CD4-positive, alpha-beta memory T cell (primary cell): ENCODE measurements at places on chromosomes 7 and 10. TPM values are rescaled to one million over a fixed set of nuclear protein-coding genes. Genes with fewer than 3 reads are reported as not detected.

DNA sequence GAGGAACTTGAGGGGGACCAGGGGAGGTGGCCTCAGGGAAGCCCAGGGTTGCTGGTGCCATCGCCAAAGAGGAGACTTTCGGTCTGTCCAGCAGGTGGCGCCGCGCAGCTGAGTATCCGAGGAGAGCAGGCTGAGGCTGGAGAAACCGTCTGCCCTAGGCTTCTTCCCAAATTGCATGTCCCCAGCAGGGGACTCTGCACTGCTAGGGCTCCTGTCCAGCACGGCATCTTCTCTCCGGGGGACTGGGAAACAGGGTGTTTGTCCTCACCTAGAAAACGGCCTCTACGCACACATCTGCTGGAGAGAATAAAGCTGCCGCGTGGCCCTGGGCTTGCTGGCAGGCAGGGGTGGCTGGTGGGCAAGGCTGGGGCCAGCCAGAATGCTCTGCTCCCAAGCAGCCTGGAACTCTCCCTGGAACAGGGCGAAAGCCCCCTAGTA is 161.9 kb downstream of the SH2D4B start:
- no peak overlapping the region for H3K27ac ChIP-seq
- H3K27me3 ChIP-seq = no peaks in the 10 kb centered on the region
- no peaks in the 10 kb centered on the region for H3K4me1 ChIP-seq

- H3K4me3 ChIP-seq = no peak overlapping the region
- no peaks in the 10 kb centered on the region for H3K36me3 ChIP-seq
- no peak overlapping the region for H3K27ac ChIP-seq
- H3K4me1 ChIP-seq = no peaks in the 10 kb centered on the region
- H3K27me3 ChIP-seq = no peaks in the 10 kb centered on the region
These were observed 540.7 kb downstream of the MAGI2 start for GRCh38 chr7:78912781-78913180.

- no peaks in the 10 kb centered on the region for H3K27me3 ChIP-seq
- no peak overlapping the region for H3K4me3 ChIP-seq
- no peak overlapping the region for H3K27ac ChIP-seq
- peaks cover 18% of the 10 kb centered on the region for H3K4me1 ChIP-seq
These were observed 43.5 kb downstream of the KMT2C start for GRCh38 chr7:152392254-152392653.

DNA sequence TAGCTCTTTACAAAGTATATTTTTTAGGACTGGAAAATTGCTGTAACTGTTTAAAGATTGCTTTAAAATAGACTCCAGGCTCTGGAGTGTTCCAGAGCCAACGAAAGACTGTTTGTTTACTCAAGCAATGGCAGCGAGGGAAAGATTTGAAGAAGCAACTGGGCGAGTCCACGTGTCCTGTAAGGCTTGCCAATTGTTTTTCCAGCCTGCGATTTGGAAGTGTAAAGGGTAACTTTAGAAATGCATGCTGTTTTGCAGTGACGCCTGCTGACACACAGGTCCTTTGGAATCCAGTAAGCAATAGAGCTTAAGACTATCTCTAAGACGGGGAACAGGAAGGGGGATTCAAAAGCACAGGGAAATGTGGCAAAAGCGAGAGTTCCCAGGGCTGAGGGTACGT is 55.8 kb downstream of the TACC2 start:
- H3K4me3 ChIP-seq = no peak overlapping the region
- H3K27me3 ChIP-seq = no peaks in the 10 kb centered on the region
- no peaks in the 10 kb centered on the region for H3K36me3 ChIP-seq
- H3K4me1 ChIP-seq = no peaks in the 10 kb centered on the region
- no peak overlapping the region for H3K27ac ChIP-seq

DNA sequence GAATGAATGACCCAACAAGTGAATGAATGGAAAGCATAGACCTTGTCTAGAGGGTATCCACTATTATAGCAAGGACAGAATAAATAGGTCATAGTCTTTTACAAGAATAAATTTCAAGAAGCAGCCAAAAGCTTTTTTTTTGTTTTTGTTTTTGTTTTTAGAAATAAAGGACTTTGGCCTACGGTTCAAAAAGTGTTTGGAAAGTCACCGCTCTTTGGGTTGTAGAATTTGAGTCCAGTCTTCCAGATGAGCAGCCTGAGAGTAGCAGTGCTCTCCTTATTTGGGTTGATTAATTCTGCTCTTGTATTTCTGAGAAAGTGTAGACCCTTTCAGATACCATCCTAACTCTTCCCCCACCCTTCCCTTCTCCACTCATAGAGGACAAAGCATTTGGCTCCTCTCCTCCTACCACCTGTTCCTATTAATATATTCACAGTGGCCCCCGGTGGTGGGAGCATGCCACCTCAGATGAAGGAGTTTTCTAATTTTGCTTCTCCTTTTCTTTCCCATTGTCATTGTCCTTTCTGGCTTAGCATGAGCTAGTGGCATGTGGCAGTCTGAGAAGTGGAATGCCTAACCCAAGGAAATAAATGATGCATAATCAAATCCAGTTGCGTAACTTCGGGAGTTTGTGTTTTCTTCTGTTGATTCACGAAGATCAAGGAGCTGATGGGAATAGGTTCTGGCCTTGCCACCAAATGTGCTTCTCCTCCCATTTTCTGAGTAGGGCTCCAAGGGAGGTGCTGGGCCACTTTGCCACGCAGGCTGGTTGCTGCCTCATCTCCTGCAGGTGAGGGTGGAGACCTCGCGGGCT is 114.7 kb downstream of the CHN2 start:
- no peaks in the 10 kb centered on the region for H3K36me3 ChIP-seq
- no peaks in the 10 kb centered on the region for H3K4me1 ChIP-seq
- no peak for DNase-seq
- H3K27me3 ChIP-seq = no peaks in the 10 kb centered on the region
- no peak overlapping the region for H3K27ac ChIP-seq
- no peak overlapping the region for H3K4me3 ChIP-seq

DNA sequence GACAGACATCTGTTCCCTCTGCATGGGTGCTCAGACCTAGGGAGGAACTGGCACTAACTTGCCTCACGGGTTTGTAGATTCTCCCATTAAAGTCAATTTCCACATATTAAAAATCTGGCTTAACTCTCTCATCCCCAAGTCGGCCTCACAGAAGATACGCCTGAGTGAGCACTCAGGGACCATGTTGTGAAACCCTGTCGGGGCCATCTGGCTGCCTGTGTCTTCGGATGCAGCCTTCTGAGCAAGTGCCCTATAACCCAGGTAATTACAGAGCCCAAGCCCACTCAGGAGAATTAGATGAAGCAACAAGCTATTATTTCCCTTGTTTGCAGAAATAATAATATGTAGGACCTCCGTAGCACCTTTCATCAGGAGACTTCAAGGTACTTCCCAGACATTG is 219.3 kb upstream of the GLI3 start:
- no peak for DNase-seq
- no peak overlapping the region for H3K27ac ChIP-seq
- no peaks in the 10 kb centered on the region for H3K27me3 ChIP-seq
- H3K4me3 ChIP-seq = no peak overlapping the region
- H3K4me1 ChIP-seq = no peaks in the 10 kb centered on the region

DNA sequence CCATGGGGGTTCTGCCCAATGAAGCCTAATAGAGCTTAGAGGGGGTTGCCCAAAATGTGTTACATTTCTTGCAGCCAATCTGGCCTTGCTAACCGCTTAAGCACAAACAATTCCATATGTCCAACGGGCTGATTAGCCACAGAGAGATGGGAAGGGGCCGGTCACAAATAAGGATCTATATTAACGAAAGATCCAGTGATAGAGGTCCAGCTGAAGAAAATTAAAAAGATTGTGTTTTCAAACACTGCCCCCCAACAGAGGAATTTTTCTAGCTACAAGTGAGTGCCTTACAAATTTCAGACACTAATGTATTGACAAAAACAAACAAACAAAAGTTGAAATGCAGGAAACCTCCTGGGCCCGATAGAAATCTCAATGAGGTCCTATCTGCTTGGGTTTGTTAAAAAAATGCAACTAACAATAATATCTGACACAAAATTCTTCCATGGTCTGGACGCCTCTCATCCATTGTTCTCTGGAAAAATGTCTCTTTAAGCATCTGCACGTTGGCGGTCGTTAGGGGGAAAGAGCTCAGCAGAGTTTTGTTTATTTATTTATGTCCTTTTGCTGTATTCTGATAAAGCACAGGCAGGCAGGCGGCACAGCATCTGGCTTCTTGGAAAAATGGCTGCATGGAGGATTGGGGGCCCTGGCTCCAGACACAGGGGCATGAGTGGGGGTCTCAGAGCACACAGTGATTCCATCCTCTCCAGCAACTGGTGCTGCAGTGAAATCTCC is 402.0 kb downstream of the RPS24 start:
- H3K27ac ChIP-seq = no peak overlapping the region
- H3K27me3 ChIP-seq = no peaks in the 10 kb centered on the region
- no peak overlapping the region for H3K4me3 ChIP-seq
- DNase-seq = no peak

GRCh38 chr10:48771234-48771633 is 86.6 kb downstream of the WDFY4 start:
- H3K27me3 ChIP-seq = no peaks in the 10 kb centered on the region
- H3K36me3 ChIP-seq = no peaks in the 10 kb centered on the region
- no peak overlapping the region for H3K4me3 ChIP-seq
- DNase-seq = no peak

DNA sequence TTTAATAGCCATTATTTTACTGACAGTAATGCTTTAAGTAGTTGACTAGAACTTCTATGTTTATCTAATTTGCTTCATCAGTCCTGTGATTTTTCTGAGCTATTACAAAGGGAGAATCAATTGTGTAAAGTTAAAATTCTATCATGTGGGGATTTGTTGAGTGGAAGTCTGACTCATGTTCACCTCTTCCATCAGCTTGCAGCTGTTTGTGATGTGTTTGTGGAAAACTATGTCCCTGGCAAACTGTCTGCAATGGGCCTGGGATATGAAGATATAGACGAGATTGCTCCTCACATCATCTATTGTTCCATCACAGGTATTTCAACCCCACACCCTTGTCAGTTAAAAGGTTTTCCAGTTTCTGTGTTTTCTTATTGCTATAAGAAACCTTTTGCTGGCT is 59.9 kb downstream of the SUGCT start:
- no peaks in the 10 kb centered on the region for H3K36me3 ChIP-seq
- no peak overlapping the region for H3K27ac ChIP-seq
- H3K27me3 ChIP-seq = no peaks in the 10 kb centered on the region
- H3K4me1 ChIP-seq = no peaks in the 10 kb centered on the region

GRCh38 chr7:133409966-133410365 is 157.1 kb downstream of the EXOC4 start:
- H3K36me3 ChIP-seq = no peaks in the 10 kb centered on the region
- no peak for DNase-seq
- no peak overlapping the region for H3K4me3 ChIP-seq
- no peak overlapping the region for H3K27ac ChIP-seq
- H3K4me1 ChIP-seq = no peaks in the 10 kb centered on the region
- H3K27me3 ChIP-seq = no peaks in the 10 kb centered on the region

- no peak overlapping the region for H3K4me3 ChIP-seq
- no peaks in the 10 kb centered on the region for H3K36me3 ChIP-seq
- DNase-seq = no peak
- H3K4me1 ChIP-seq = no peaks in the 10 kb centered on the region
- no peaks in the 10 kb centered on the region for H3K27me3 ChIP-seq
These were observed 632.6 kb downstream of the KCNMA1 start for GRCh38 chr10:77004917-77005564.

GRCh38 chr10:121713486-121713885 is 115.2 kb upstream of the FGFR2 start:
- no peaks in the 10 kb centered on the region for H3K4me1 ChIP-seq
- no peaks in the 10 kb centered on the region for H3K27me3 ChIP-seq
- no peak for DNase-seq
- no peak overlapping the region for H3K27ac ChIP-seq

DNA sequence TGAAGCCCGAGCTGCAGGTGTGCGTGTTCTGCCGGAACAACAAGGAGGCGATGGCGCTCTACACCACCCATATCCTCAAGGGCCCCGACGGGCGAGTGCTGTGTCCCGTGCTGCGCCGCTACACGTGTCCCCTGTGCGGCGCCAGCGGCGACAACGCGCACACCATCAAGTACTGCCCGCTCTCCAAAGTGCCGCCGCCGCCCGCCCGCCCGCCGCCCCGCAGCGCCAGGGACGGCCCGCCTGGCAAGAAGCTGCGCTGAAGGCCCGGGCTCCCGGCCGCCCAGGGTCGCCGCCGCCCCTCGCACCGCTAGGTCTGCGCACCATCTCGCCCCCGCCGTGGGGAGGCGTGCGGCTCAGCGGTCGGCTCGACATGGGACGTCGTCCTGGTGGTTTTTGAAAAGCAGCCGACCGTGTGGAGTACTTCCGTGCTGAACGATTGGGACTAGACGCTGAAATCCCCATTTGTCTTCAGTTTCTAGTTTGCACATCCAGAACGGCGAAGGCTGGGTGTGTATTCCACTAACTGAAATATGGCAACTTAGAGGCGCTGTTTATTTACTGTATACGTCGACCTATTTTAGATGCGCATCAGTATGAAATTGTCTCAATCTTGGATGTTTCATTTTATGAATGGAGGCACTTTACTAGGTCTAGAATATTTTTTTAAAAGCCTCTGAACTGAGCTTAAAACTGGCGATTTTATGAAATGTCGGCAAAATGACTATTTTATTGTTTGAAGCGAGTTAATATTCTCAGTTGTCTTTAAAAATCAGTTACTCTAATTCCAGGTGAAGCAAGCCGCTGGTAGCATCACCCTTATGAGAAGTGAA is 1.1 kb downstream of the NANOS1 start:
- H3K4me1 ChIP-seq = peaks cover 7% of the 10 kb centered on the region
- peak; percentile 54 for DNase-seq
- no peak overlapping the region for H3K27ac ChIP-seq
- H3K36me3 ChIP-seq = peaks cover 13% of the 10 kb centered on the region

DNA sequence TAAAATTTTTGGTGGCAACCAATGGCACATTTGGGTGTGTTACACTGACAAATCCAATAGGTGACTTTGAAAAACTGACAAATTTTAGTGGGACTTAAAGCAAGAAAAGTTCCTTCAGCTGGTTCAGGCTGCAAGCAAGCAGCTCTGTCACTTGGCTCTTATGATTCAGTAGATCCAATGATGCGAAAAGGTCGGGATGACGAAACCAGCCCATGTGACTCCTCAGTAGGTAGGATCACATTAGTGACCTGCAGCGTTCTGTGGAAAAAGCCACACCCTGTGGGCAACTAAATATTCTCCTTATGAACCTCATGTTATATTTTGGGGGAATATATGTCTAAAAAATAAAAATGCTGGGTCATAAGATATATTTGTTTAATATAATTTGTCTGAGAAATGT is 13.3 kb upstream of the TSGA13 start:
- DNase-seq = no peak
- H3K4me1 ChIP-seq = no peaks in the 10 kb centered on the region
- H3K27ac ChIP-seq = no peak overlapping the region
- H3K36me3 ChIP-seq = no peaks in the 10 kb centered on the region
- H3K4me3 ChIP-seq = no peak overlapping the region

- peaks cover 10% of the 10 kb centered on the region for H3K4me1 ChIP-seq
- H3K36me3 ChIP-seq = no peaks in the 10 kb centered on the region
- no peak for DNase-seq
- no peak overlapping the region for H3K27ac ChIP-seq
- H3K27me3 ChIP-seq = no peaks in the 10 kb centered on the region
These were observed 63.2 kb upstream of the AGR3 start for GRCh38 chr7:16944936-16945335.

GRCh38 chr7:65809259-65809981 is 63.5 kb upstream of the VKORC1L1 start:
- H3K27me3 ChIP-seq = no peaks in the 10 kb centered on the region
- no peaks in the 10 kb centered on the region for H3K4me1 ChIP-seq
- H3K27ac ChIP-seq = no peak overlapping the region
- no peak overlapping the region for H3K4me3 ChIP-seq
- H3K36me3 ChIP-seq = no peaks in the 10 kb centered on the region

The ADCY1 gene
- total RNA-seq = not detected

The RASA4B gene
- 15.8 TPM for total RNA-seq

The AZGP1 gene
- not detected for total RNA-seq

The GIMAP2 gene
- total RNA-seq = 244 TPM

The NUDT1 gene
- 20.9 TPM for total RNA-seq

The FAM221A gene
- 7.3 TPM for total RNA-seq

The SPDYE16 gene
- 0.73 TPM for total RNA-seq

The KCNH2 gene
- 2.3 TPM for total RNA-seq

The COL17A1 gene
- total RNA-seq = not detected
